H1 (cell line): ENCODE measurements at places on chromosomes 13 and 19.

DNA sequence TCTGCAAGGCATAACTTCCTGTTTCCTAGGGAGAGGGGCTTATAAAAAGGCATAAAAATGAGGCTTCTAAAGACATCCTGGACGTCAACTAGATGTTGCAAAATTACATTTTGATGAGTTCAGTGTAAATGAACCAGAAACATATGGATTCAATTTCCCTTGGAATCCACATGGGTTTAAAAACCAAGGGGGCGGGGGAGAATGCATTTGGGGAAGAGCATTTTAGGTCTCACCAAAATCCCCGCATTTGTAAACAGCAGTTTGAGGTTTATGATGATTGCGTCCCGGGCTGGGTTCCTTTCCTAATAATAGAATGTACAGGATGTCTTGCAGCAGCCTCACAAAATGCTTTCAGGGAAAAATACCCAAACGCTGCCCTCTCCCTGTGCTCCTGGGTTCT, 407.8 kb downstream of the ZNF536 start:
- no peaks in the 10 kb centered on the region; the same call in 1 of the 2 replicates for H3K36me3 ChIP-seq
- H3K27me3 ChIP-seq: no peaks in the 10 kb centered on the region
- DNase-seq: no peak

DNA sequence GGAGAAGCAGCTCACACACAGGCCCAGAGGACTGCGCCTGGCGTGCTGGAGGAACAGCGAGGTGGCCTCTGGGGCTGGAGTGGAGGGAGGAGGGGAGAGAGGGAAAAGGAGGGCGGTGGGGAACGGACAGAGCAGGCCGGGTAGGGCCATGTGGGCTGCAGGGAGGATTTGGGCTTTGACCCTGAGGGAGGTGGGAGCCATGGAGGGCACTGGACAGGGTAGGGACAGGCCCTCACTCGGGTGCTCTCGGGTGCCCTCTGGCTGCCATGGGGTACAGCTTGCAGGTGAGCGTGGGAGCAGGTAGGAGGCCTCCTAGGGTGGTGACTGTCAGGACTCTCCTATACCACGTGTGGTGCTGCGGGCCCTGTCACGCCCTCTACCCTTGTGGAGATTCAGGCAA, 22.8 kb downstream of the PLIN4 start:
- no peaks in the 10 kb centered on the region for H3K27me3 ChIP-seq
- no peak overlapping the region for H3K27ac ChIP-seq
- H3K4me3 ChIP-seq: no peak overlapping the region
- H3K36me3 ChIP-seq: peaks cover 39% of the 10 kb centered on the region

DNA sequence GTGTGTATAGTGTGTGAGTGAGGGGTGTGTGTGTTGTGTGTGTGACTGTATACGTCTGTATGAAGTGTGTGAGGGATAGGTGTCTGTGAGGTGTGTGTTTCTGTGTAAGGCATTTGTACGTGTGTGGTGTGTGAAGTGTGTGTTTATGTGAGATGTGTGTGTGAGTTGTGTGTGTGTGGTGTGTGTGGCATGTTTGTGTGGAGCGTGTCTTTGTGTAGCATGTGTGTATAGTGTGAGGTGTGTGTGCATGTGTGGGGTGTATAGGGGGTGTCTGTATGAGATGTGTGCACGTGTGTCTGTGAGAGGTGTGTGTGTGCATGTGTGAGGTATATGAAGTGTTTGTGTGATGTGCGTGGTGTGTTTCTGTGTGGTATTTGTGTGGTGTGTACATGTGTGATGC, 13.2 kb upstream of the TNFRSF19 start:
- no peak overlapping the region for H3K27ac ChIP-seq
- no peaks in the 10 kb centered on the region; the same call in 1 of the 2 replicates for H3K36me3 ChIP-seq
- no peak overlapping the region for H3K4me3 ChIP-seq
- H3K4me1 ChIP-seq: peaks cover 3% of the 10 kb centered on the region; the same call in 1 of the 2 replicates
- no peak for DNase-seq
- H3K27me3 ChIP-seq: peaks cover 1% of the 10 kb centered on the region

DNA sequence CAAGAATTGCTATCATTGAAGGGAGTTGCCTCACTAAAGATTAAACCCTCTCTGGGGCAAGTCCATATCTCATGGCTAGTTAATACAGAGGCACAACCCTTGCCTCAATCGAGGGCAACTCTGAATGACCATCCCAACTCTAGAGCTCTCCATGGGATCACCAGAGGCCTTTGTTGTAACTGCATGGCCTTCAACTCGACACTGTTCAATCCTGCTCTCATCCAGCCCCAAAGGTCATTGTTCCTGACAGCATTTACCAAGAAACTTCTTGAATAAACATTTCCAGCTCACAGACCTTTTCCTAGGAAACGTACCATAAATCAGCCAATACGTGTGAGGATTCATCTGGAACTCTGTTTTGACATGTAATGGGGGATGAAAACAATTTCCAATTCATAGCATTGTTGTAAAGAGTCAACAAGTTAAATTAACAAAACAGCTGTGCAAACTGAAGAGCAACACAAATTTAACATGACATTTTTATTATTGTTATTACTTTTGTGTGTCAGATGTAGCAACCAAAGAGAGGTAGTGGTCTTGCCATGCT, 452.7 kb downstream of the SUCLA2 start:
- DNase-seq: no peak
- H3K4me1 ChIP-seq: no peaks in the 10 kb centered on the region
- no peaks in the 10 kb centered on the region for H3K27me3 ChIP-seq
- no peak overlapping the region for H3K4me3 ChIP-seq

- no peaks in the 10 kb centered on the region for H3K4me1 ChIP-seq
- no peak overlapping the region for H3K27ac ChIP-seq
- no peaks in the 10 kb centered on the region for H3K36me3 ChIP-seq
- no peaks in the 10 kb centered on the region for H3K27me3 ChIP-seq
- no peak for DNase-seq
These were observed 2.2 kb upstream of the CEACAM6 start for GRCh38 chr19:41753159-41753558.

- no peaks in the 10 kb centered on the region for H3K36me3 ChIP-seq
- H3K27me3 ChIP-seq: no peaks in the 10 kb centered on the region
- peaks cover 2% of the 10 kb centered on the region; the same call in 1 of the 2 replicates for H3K4me1 ChIP-seq
- DNase-seq: no peak
These were observed 442.1 kb downstream of the PCDH20 start for GRCh38 chr13:60973529-60973928.

DNA sequence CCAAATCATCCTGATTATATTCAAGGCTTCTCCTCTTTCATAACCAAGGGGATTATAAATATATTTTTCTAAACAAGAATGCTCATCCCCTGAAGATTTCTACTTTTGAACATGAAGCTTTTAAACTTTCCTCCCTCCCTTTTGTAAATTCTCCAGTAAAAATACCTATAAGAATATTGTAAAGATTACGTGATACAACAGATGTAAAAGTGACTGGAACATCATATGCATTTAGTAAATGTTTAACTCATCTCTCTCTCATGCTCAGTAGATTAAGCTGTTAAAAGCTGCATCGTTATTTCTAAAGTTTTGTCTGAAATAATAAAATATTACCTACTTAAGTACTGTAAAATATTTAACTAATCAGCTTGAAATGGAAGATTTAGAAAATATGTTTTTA, 281.1 kb downstream of the SPRY2 start:
- H3K4me3 ChIP-seq: no peak overlapping the region
- no peaks in the 10 kb centered on the region for H3K4me1 ChIP-seq
- H3K27me3 ChIP-seq: no peaks in the 10 kb centered on the region

DNA sequence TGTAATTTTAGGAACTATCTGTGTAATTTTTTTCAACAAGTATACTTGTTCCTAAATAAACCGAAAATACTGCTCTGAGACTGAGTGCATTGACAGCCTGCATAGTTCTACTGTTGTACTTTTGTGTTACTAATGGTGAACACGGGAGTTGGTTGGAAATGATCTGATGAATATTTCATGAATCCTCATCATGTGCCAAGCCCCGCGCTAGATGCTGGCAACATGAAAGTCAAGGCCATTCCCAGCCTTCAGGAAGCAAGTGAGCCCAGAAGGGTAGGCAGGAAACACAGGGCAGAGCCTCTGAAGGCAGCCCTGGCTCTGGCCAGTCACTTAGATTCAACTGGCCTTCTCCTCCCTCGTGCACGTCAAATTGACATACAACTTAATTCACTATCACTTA, 106.1 kb downstream of the ABCC4 start:
- H3K4me3 ChIP-seq: no peak overlapping the region
- no peaks in the 10 kb centered on the region for H3K36me3 ChIP-seq
- no peaks in the 10 kb centered on the region for H3K4me1 ChIP-seq
- no peak for DNase-seq
- H3K27me3 ChIP-seq: no peaks in the 10 kb centered on the region
- H3K27ac ChIP-seq: no peak overlapping the region

- no peaks in the 10 kb centered on the region for H3K27me3 ChIP-seq
- H3K4me3 ChIP-seq: peak overlapping the region; percentile 54
- H3K36me3 ChIP-seq: no peaks in the 10 kb centered on the region
- no peak overlapping the region for H3K27ac ChIP-seq
- DNase-seq: no peak
These were observed 373 bp downstream of the TNFAIP8L1 start for GRCh38 chr19:4639531-4640246.

GRCh38 chr13:33548069-33548468, 262.5 kb upstream of the STARD13 start:
- no peak overlapping the region for H3K4me3 ChIP-seq
- H3K36me3 ChIP-seq: no peaks in the 10 kb centered on the region
- DNase-seq: no peak
- peaks cover 4% of the 10 kb centered on the region; the same call in 1 of the 2 replicates for H3K4me1 ChIP-seq
- H3K27ac ChIP-seq: no peak overlapping the region
- no peaks in the 10 kb centered on the region for H3K27me3 ChIP-seq

DNA sequence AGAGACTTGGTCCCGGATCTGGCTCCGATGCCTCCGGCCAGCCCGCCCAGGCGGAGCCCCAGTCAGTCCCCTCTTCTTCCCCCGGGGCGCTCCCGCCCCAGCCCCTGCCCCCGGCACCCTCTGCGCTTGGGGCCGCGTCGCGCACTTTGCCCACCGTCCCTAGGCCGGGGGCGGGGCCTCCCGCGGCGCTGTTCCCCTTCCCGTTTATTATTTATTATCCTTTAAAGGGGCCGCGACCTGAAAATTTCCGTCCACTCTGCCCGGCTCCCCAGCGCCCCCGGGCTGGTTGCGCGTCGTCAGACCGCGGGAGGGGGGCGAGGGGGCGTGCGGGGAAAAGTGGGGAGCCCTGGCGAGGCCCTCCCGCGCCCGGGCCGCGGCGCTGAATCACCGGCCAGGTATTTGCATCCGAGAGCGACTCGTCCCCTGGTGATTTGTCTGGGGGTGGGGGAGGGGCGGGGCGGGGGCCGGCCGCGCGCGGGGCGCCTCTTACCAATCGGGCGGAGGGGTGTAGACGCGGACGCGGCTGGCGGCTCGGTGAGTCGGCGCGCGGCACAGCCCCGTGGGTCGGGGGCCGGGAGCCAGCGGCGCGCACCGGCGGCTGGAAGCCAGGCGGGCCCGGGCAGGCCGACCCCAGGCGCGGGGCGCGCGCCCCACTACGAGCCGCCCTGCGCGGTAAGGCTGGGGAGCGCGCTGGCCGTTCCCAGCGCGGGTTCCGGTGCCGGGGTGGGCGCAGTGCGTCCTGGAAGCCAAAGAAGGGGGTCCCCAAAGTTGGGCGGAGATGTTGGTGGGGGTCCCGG, at the start of gene ARID3A:
TSS of gene ARID3A (plus strand) at position 510 of the 797 bp plus-strand sequence. CDS start 3,494 bp downstream, outside the sequence.
- peaks cover 9% of the 10 kb centered on the region; the same call in 1 of the 2 replicates for H3K36me3 ChIP-seq
- H3K4me1 ChIP-seq: peaks cover 6% of the 10 kb centered on the region
- H3K4me3 ChIP-seq: peak within 1 kb of the TSS; percentile 67
- peaks cover 8% of the 10 kb centered on the region for H3K27me3 ChIP-seq
- peak within 1 kb of the TSS; percentile 39; the same call in 1 of the 2 replicates for H3K27ac ChIP-seq
- DNase-seq: no peak

DNA sequence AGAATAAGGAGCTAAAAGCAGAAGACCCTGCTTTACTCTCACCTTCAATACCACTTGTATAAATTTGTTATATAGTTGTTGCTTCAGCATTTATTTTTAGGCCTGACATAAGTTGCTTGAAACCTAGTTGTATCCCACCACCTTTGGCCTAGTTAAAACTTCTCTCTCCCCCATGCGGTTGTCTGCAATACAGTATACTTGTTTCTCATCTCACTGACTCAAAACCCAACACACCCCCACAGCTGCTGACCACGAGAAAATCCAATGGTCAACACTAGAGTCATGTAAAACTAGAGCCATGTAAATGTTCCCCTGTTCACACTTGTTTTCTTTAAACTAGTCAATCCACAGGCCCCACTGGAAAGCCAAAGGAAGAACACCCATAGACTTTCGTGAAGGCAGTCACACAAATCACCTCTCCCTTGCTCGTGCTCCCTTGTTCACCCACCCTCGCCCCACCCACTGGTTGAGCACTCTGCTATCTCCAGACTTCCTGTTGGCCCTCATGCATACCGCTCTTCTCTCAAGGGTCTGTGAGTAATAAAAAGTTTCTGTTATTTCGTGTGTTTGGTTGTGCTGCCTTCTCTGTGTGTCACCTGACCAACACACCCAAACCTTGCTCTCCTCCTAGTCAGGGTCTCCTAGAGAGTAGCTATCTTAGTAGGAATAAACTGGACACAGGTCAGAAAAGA, 12.9 kb upstream of the CCDC169 start:
- peaks cover 7% of the 10 kb centered on the region for H3K4me1 ChIP-seq
- H3K4me3 ChIP-seq: no peak overlapping the region
- no peaks in the 10 kb centered on the region for H3K27me3 ChIP-seq
- peaks cover 49% of the 10 kb centered on the region for H3K36me3 ChIP-seq

DNA sequence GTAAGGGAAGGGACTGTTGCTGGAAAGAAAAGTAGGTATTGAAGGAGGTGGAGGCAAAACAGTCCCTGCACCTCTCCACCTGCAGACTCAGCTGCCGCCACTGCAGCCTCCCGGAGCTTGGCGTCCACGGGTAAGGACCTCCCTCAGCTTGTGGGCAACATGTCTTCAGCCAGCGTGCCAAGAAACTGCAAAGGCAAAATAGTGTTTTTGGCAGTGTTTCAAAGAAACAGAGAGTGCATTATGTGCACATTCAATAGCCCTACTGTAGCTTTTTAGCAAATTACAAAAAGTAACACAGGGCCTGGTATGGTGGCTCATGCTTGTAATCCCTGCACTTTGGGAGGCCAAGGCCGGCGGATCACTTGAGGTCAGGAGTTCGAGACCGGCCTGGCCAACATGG, 57.4 kb downstream of the ATP11A start:
- no peak overlapping the region for H3K4me3 ChIP-seq
- no peaks in the 10 kb centered on the region for H3K36me3 ChIP-seq
- H3K27me3 ChIP-seq: no peaks in the 10 kb centered on the region
- H3K4me1 ChIP-seq: peaks cover 8% of the 10 kb centered on the region

DNA sequence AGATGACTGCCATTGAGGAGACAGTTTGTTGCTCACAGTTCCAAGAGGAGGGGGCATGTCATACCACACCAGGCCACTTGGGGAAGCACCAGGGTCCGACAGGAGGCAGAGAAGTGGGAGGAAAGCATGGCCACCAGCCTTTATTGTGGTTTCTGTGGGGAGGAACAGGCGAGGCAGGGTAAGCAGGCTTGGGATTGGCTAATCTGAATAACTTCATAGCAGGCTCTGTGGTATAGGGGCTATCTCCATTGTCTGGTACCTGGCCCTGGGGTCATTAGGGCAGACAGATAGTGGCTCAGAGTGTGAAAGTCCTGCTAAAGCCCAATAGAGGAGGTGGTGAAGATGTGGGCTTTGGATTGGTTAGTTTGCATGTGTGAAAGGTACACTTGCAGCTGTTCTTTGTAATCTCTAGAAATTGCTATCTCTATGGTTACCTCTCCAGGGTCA, 35.5 kb downstream of the CBY2 start:
- H3K4me3 ChIP-seq: no peak overlapping the region
- H3K4me1 ChIP-seq: no peaks in the 10 kb centered on the region
- H3K36me3 ChIP-seq: no peaks in the 10 kb centered on the region
- no peaks in the 10 kb centered on the region for H3K27me3 ChIP-seq
- H3K27ac ChIP-seq: no peak overlapping the region
- peak; percentile 71 for DNase-seq
